ENCODE measurements at places on chromosomes 12 and 14. TPM values are rescaled to one million over a fixed set of nuclear protein-coding genes. Genes with fewer than 3 reads are reported as not detected.

The COX14 gene
- 24.2 TPM for total RNA-seq

DNA sequence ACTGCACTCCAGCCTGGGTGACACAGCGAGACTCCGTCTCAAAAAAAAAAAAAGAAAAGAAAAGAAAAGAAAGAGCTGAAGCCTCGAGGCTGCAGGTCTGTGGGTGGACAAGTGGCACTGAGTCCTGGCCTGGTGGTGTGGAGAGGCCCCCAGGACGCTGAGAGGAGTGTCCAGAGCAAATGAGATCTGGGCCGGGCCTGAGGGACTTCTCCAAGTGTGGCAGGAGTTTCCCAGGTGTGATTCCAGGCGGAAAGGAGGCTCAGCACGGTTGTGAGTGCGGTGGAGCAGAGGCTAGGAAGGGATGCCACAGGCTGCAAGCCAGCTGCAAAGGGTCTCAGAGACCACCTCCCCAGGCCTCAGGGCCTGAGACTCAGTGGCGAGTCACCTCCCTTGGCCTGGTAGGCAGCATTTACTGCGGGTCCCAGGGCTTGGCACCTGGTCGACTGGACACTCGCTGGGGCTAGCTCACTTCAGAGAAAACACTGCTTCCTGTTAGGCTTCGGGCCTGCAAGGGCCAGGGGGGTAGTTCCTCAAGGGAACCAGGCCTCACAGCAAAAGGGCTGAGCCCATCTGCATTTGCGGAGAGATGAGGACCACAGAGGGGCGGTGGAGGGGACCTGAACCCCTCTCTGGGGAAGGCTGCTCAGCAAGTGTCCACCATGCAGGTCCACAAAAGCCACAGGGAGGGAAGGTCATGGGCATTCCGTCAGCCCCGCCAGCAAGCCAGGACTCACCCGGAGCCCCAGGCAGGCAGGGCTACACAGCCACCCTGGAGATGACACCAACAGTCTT lies 11.7 kb downstream of the TTC7B start:
- DNase-seq, result no peak

GRCh38 chr12:45302621-45303369 lies 86.9 kb downstream of the ANO6 start:
- no peak for DNase-seq

The ORAI1 gene
- total RNA-seq, result 9.8 TPM

- DNase-seq, result no peak
Observed at GRCh38 chr14:53534841-53535240, 381.7 kb upstream of the DDHD1 start.

GRCh38 chr12:53289891-53290290 lies 5.5 kb upstream of the PFDN5 start:
- DNase-seq, result no peak

The KRT2 gene
- total RNA-seq, result not detected

DNA sequence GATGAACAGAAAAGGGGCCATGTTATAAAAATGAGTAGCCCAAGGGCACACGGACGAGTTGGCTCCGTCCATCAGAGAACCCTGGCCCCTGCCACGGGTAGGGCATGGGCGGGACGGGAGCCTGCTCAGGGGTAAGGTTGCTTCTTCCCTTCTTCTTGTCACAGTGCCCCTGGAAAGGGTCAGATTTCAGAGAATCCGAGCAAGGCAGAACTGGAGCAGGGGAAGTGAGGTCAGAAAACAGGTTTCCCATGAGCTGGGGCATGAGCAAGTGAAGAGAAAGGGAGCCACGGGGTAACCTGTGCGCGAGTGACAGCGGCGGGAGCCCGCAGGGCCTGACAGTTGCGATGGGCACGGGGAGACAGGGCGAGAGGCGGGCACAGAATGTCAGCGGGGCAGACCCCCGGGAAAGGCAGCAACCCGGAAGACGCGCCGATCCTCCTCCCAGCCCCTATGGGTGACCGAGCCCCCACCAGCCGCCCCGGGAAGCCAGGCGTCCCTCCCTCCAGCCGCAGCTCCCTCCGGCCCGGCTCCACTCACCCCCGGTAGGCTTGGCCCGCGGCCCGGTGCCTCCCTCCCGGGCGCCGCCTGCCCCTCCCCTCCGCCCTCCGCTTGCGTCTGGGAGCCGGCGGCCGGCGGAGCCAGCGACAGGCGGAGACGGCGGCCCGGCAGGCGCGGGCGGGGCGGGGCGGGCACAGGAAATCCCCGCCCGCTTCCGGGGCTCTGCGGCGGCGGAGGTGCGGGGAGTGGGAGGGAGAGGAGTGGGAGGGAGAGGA lies at the start of gene ZNF641:
ZNF641 (minus strand) TSS at position 671 of the 773 bp plus-strand sequence. CDS start 2,829 bp downstream, outside the sequence.
- DNase-seq, result peak; percentile 72

DNA sequence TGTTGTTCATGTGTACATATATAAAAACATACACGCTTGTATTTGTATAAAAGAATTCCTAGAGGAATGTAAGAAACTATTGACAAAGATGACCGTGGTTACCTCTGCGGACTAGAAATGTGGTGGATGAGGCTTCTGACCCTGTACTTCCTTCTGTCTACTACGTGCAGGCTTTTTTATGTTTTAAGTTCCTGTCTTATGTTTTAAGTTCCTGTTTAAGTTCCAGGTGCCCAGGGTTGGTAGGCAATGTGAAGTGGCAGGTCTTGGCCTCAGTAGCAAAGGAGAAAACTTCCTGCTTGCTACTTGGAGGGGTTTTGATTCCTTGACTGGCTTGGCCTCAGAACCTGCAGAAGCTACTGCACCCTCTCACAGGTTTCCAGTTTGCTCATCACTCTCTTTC lies 11.6 kb downstream of the POMT2 start:
- no peak for DNase-seq

DNA sequence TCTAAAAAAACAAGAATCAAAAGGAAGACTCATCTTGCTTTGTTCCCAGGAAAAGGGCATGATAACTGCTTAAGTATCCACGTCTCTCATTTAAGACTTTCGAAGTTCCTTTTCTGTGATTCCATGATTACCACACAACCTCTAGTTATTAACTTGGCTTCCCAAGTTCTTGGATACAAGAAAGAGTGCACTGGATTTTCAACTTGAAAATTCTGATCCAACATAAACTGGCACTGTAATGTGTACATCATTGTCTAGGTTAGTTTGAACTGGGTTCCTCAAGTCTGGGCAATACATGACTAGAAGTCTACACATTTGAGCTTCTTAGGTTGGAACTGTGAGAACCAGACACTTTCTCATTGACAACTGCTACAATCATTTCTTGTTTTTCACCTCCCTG lies 1.6 kb downstream of the KLHL28 start:
- DNase-seq, result no peak

DNA sequence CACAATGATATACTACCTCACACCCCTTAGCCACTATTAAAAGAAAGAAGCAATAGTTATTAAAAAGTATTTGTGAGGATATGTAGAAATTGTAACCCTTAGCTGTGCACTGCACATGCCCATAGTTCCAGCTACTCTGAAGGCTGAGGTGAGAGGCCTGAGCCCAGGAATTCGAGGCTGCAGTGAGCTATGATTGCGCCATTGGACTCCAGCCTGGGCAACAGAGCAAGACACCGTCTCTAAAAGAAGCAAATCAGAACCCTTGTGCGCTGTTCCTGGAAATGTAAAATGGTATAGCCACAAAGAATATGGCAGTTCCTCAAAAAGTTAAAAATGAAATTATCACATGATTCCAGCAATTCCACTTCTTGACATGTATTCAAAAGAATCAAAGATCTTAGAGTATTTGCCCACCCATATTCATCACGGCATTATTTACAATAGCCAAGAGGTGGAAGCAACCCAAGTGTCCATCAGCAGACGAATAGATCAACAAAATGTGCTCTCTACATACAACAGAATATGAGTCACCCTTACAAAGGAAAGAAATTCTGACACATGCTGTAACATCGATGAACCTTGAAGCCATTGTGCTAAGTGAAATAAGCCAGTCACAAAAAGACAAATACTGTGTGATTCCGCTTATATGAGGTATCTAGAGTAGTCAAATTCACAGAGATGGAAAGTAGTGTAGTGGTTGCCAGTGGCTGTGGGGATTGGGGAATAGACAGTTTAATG lies 23.7 kb upstream of the YLPM1 start:
- DNase-seq, result no peak

GRCh38 chr12:131112021-131112420 lies 158.3 kb downstream of the ADGRD1 start:
- no peak for DNase-seq

The CMA1 gene
- not detected for total RNA-seq

The PMCH gene
- not detected for total RNA-seq

- DNase-seq, result no peak
Observed at GRCh38 chr14:102806447-102806846, 29.2 kb downstream of the TRAF3 start.
